Stimulated activated CD8-positive, alpha-beta memory T cell treated with anti-CD3 and anti-CD28 coated beads, Interleukin-2, amount 100 ng/mL, for 1 hour (primary cell): ENCODE measurements at places on chromosomes 6 and 20.

DNA sequence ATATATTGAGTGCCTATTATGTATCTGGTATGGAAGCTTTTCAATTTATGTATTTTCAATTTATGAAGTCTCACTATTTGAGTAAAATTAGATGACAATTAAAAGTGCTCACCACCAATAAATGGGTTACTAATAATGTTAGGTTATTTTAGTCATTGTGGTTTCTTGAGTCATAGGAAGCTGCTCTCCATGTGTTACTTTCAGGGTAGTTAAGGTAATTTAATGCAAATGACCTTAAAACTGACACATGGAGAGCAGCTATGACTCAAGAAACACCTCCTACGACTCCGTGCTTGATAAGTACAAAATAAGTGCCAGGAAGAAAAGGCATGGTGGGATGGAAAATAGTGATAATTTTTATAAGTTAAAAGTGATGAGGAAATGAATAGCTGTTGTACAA lies 16.5 kb upstream of the TINAG start:
- no peak for DNase-seq

GRCh38 chr6:49514571-49515484 lies 15.1 kb downstream of the GLYATL3 start:
- no peak for DNase-seq

DNA sequence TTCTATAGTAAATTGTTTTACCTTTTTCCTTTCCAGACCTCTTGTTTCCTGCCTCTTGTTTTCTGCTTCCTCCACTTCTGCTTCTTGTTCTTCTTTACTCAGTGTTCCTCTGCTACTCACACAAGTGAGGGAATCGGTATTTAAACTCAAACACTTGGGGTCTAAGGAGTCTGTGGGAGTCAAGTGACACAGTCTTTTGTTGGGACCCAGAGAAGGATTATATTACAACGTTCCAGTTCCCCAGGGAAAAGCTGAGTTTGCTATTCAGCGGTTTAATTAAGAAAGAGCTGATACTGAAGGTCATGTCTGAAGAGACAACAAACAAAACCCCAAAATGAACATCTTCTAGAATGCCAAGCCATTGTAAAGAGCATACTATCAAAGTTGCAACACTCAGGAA lies 107.8 kb upstream of the CITED2 start:
- no peak for DNase-seq

DNA sequence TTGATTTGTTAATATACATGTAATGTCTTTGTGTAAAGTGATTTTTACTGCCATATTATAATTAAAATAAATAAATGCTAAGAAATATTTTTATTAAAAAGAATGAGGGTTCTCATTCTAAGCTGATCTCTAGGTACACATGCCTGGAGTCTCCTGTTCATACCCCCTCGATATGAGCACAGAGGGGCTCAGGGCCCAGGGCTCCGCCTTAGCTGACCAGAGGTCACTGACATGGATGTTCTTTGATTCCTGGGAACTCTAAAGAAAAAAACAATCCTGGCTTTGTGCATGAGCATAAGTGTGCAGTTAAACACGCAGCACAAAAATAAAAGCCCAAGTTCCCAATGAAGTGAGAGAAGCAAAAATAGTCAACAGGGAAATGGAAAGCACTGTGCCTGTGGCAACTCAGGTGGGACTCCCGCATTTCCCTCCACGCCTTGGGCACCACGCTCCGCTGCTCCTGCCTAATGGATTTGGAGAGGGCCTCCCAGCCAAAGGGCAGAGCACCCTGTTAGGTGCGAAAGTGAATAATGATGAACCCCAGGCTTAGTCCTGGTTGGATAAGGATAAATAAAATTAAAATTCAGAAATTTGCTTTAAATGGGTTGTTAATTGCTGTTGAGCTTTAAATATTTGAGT lies 33.3 kb upstream of the QKI start:
- no peak for DNase-seq

DNA sequence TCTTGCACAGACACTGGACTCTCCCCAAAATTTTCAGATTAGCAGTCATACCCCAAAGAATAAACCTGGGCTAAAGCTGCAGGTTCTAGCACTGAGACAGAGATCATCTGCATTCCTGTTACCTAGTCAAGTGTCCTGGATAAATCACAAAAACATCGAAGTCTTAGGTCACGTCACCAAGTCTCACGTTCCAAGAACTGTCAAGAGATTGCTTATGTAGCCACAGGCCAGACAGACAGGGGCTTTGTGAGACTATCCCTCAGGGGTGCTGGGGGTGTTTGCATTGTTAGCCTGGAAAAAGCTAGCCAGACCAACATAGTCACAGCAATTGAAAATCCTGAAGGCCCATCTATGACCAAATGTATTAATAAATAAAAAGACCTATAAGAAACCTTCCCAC lies 243.1 kb upstream of the PREP start:
- no peak for DNase-seq

DNA sequence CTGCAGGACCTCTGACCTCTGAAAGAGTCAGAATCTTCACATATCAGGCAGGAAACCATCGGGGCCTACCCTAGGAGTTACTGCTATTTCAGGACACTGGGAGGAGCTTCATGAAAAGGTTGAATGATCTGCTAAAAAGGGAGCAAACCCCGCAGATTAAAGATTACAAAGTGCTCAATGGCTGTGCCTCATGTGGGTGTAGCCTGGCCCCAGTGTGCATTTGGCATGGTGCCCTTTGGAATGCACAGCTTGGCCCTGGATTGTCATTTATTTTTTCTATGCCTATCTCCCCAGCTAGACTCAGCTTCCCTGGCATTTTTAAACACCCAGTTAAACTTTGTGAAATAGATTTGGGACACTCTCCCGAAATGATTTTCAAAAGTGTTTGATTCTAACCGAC lies 368.5 kb upstream of the SPTLC3 start:
- no peak for DNase-seq

- no peak for DNase-seq
These were observed 515.7 kb downstream of the FRK start for GRCh38 chr6:115544765-115545671.

DNA sequence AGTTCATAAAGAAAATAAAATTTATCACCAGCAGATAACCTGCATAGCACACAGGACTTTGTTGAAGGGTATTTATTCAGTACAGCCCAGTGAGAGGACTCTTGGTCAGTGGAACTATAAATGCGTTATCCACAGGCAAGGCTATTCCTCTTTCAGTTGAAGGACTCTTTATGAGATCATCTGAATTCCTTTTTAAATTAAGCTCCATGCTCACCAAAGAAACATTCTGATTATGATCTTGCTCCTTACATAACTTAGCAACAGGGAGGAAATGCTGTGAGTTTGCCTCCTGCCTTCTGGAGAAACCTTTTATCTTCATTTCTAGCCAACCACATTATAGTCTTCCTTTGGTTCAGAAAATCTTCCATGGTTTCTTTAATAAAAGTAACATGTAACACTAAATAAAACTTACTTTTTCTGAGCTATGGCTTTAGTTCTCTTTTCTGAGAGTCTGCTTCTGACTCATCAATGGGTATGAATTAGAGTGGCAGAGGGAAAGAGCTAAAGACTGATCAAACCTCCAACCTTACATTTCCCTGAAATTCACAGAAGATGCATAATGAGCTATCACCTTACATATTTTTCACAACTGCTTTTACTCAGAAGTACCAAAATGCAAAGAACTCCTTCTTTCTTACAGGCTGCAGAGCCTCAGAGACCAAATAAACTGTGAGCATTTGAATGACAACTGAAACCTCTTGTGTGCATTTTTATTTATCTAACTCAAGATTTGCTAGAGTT lies 267.2 kb downstream of the ADGRG6 start:
- no peak for DNase-seq

- no peak for DNase-seq
These were observed 228.6 kb upstream of the JARID2 start for GRCh38 chr6:15017261-15017660.
